ENCODE measurements at places on chromosomes 3 and 15. TPM values are rescaled to one million over a fixed set of nuclear protein-coding genes. Genes with fewer than 3 reads are reported as not detected.

DNA sequence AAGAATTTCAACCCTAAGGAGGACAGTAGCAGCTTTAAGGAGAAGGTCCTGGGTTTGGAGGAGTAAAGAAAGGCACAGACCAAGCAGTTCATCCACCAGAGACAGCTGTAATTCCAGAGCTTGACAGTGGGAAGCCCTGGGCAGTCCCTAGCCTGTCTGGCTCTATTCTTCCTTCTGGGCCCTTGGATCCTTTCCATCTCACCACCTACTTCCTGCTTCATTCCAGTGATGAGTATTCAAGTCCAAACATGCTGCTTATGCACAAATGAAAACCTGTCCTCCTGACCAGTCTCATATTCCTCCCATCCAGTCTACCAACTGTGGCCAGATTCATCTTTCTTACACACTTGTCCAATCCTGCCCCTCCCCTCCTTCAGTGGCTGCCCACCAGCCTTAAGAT, 171.4 kb downstream of the CNTN3 start:
- DNase-seq, result no peak

DNA sequence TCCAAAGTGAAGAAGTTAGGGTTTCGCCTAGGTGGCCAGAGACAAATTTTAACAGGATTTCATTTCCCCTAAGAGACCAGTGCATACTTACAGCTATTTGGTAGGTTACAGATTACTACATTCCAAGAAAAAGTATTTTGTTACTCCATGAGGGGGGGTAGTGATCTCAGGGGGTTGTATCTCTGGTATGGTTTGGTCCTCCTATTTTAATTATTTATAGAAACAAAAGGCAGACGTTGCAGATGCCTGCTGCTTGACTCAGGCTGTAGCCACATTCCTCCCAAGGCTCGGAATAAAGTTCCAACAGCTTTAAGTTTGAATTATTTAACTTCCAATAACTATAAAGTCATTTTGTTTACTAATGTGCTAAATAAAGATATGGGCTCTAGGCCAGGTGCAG, 1.3 kb upstream of the TRIM59 start:
- DNase-seq, result no peak

- DNase-seq, result no peak
Measured at GRCh38 chr3:161177991-161178390, 43.1 kb upstream of the NMD3 start.

- no peak for DNase-seq
Measured at GRCh38 chr3:111592143-111592542, 3.0 kb downstream of the ZBED2 start.

Gene SLC25A36
- 50.4 TPM for total RNA-seq

Gene CYP1A1
- 2.8 TPM for total RNA-seq

Gene GP5
- total RNA-seq, result 0.53 TPM

Gene CLRN1
- total RNA-seq, result not detected

GRCh38 chr3:50616003-50616769, 765 bp upstream of the MAPKAPK3 start:
- DNase-seq, result peak; percentile 91

DNA sequence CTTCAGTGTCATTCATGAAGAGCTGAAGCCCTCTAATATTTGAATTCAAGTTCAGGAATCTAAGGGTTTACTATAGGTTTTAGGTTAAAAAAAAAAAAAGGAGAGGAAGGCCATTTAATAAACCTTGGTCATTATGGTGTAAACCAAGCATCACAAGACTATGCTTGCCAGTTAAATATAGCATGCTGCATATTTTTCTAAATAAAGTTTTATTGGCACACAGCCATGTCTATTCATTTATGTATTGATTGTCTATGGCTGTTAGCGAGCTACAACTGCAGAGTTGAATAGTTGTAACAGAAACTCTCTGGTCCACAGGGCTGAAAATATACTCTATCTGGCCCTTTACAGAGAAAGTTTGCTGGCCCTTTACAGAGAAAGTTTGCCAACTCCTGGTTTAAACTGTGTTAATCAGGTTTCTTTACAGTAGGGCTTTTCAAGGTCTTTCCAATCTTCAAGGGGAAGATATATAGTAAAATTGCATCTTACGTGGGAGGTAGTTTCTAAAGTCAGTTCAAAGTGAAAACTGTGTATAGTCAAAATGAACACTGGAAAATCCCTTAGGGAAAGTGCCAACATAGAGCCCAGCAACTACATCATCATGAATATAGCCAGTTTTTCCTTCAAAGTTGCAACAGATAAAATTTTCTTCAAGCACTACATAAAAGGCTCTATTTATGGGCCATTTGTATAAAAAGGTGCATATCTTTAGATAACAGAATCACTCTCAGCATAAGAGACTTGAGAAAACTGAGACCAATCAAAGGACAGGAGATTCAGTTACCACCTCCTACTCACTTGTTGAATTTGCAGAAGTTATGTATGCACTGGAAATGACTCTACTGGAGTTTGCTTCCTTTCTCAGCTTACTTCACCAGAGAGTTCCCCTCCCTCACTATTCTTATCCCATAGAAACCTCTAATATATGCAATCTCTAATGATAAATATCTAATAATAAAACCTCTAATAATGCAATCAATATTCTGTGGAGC, 49.7 kb upstream of the FRMD4B start:
- DNase-seq, result no peak

Gene B3GALNT1
- 9.3 TPM for total RNA-seq

DNA sequence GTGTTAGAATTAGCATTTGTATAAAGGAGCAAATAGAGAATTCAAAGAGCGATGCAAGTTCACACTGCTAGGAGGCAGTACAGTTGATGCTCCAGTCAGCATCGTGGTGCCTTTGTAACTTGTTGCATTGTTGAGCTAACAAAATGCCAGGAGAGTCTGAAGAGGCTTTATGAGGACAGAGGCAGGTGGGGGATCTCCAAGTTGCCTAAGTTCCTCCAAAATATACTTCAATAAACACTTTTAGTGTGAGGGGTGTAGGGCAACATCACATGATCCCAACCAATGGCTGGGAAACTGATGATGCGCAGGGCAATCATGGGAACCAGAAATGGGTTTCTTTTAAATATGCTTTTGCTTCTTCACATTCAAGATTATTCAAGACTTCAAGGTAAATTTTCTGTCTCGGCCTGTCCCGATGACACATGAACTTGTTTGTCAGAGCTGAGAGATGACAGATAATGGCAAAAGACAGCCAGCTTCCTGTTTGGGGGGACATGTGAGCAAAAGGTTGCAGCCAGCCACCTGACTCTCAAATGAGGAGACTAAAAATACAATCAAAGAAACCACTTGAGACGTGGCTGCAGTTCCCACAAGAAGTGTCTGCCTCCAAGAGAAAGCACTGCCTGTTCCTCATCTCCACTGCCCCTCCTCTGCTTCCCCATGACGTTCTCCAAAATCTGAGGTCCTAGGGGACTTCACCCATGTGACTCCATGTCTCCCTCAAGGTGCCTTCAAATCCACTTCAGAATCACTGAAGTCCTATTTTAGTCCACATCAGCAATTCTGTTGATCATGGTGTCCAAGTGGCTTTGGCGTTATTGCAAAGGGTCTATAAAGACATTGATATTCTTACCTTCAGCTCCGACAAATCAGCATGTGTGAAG, 39.3 kb downstream of the KLHL6 start:
- peak; percentile 80 for DNase-seq

DNA sequence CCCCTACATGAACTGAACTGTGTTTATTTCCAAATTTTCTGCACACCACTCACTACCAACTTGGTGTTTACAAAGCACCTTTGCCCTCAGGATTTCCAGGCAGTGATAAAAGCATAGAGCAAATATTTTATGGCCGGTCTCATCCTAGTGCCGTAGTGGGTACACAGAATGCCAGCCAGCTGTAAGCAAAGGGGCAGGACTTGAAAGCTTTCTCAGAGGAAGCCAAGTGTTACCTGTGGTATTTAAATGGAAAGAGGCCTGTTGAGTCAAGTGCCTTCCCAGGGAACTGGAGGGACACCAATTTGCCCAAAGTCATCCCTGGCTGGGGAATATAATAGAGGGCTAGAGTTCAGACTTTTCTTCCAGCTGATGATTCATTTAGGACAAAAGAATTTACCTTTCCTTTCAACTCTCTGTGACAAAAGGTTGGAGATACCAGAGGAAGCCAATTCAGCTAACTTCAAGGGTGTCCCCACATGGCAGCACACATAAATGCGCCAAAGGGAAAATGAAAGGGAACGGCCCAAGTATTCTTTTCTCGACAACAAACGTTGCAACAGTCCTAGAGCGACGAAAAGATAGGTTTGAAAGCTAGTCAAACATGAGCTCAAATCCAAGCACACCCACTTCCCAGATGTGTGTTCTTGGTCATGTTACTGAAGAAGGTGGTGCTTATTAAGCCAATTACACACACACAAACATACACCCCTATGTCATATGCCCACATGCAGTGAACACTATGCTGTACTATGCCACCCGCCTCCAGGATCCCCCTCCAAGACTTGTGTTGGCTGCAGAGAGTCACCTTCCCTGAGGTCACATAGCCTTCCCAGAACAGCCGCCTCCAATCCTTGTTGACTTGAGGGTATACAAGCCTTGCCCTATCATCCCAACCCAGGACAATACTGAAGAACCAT, 27.7 kb downstream of the MAGI1 start:
- DNase-seq, result no peak

DNA sequence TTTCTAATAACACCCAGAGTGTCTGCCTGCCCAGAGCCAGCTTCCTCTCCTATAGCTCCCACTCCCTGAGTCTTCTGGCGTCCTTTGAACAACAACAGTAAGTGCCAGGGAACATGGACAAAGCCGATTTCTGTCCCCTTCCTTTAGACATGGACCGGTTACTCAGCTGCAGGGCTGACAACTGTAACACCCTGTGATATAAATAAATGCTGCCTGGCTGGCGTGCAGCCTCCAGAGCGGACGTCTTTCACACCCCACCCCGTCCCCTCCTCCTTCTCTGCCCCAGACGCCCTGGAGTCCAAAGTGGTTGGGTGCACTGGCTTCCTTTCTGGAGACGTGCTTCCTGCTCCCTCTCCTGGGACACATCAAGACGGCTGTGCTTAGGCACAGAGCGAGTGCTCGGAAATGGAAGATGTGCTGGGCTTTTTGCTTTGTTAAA, 281.9 kb upstream of the LRRFIP2 start:
- no peak for DNase-seq

GRCh38 chr3:69748503-69748902, 9.2 kb downstream of the MITF start:
- no peak for DNase-seq
